Stimulated activated CD4-positive, alpha-beta T cell treated with anti-CD3 and anti-CD28 coated beads, TNF-alpha, amount 100 ng/mL, for 24 hours (primary cell): ENCODE measurements at places on chromosomes 2 and 18.
A peak's percentile ranks its signal among the peaks of the same experiment; 100 is the strongest.

- no peak for DNase-seq
Observed at GRCh38 chr2:207337234-207338219, 171.8 kb upstream of the KLF7 start.

GRCh38 chr2:232405943-232406510, 617 bp upstream of the ALPG start:
- no peak for DNase-seq

- no peak for DNase-seq
Observed at GRCh38 chr2:100703213-100703612, 116.7 kb upstream of the NPAS2 start.

GRCh38 chr2:143525402-143525860, 396.2 kb downstream of the ARHGAP15 start:
- DNase-seq: no peak

GRCh38 chr2:198517976-198518375, 713.6 kb downstream of the PLCL1 start:
- no peak for DNase-seq

GRCh38 chr2:29643196-29643595, 278.2 kb downstream of the ALK start:
- DNase-seq: no peak

GRCh38 chr2:230924470-230925341, at the start of gene GPR55:
Gene GPR55, minus strand, starts transcription at chr2:230925242. Its CDS starts 14,280 bp downstream, at chr2:230910962.
- peak; percentile 86 for DNase-seq

DNA sequence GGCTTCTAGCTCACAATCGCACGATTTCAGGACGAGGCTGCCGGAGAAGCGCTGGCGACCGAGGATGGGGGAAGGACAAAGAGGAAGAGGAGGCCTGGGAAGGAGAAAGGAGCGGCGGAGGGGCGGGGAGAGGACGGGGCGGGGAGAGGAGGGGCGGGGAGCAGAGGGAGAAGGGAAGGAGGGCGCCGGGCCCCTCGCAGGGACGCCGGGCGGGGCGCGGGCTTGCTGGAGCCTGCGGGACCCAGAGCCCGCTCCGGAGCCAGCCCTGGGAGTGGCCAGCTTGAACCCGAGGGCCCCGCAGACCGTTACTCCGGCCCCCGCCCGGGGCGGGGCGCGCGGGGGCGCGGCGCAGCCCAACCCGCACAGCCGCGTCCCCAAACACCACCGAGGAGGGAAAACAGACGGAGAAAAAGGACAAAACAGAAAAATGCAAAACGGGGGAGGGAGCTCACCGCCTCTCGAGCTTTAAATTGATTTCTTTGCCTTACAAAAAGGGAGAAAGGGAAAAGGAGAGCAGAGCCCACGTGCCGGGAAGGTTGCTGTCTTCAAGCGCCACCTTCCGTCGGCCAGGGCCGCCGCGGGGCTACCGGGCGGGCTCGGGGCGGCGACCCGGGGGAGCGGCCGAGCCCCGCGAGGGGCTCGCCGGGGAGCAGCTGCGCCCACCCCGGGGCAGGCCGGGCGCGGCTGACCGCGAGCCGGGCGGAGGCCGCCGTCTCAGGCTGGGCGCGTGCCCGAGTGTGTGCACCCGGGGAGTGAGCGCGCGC, 781 bp upstream of the SOX11 start:
- no peak for DNase-seq

DNA sequence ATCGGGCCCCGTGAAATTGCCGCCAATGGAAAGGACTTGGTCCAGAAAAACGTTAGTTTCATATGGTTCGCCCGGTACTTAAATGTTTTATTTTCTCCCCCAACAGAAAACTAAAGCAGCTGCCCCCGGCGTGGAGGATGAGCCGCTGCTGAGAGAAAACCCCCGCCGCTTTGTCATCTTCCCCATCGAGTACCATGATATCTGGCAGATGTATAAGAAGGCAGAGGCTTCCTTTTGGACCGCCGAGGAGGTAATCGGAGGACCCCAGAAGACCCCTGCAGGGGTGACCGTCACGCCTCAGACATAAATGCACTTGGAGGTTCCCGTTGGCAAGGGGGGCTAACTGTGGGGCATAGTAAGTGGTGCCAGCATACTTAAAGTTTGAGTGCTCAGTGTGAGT, 742 bp downstream of the RRM2 start:
- DNase-seq: no peak

GRCh38 chr2:153106802-153107477, 371.6 kb downstream of the RPRM start:
- no peak for DNase-seq

DNA sequence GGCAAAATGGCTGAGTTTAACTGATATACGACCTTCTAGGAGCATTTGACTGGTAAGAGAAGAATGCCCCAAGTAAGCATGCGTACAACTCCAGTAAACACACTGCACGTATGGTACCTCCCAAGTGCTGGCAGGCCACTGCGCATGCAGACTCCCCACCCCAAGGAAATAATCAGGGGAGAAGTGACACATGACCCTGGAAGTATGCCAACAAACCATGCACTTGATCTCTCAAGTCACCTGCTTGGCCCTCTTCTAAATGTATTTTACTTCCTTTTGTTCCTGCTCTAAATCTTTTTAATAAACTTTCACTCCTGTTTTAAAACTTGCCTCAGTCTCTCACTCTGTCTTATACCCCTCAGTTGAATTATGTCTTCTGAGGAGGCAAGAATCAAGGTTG, 129.8 kb upstream of the COL5A2 start:
- DNase-seq: no peak

- DNase-seq: no peak
Observed at GRCh38 chr18:24793742-24794141, 333.3 kb downstream of the HRH4 start.

GRCh38 chr2:118925476-118925875, 16.5 kb upstream of the MARCO start:
- DNase-seq: no peak

DNA sequence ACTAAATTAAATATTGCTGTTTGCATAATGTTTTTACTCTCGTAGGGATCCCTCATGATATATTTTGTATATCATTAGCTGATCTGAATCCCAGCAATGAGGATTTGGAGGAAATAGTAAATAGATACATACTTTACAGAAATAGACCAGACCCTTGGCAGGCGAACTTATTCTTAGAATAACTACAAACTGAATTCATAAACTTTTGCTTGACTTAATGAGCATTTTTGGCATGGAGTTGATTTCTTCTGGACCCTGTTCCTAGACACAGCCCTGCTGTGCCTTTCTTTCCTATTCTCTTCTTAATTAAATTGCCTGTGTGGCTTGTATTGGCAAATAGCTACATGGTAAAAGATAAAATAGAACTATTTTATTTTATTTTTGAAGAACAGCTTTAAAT, 145.9 kb downstream of the GREB1L start:
- no peak for DNase-seq

DNA sequence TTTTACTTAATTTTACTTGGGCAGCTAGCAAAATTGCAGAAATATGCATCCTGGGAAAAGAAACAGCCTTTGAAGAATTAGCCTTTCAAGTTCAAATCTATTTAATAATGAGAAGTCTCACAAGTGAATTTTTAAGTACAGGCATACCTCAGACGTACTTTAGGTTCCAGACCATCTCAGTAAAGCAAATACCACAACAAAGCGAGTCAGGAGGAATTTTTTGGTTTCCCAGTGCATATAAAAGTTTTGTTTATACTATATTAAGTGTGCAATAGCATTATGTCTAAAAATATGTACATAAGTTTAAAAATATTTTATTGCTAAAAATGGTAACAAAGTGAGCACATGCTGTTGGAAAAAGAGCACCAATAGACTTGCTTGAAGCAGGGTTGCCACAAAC, 50.8 kb upstream of the TWSG1 start:
- no peak for DNase-seq

GRCh38 chr2:142944264-142944663, 66.8 kb downstream of the KYNU start:
- no peak for DNase-seq

GRCh38 chr18:77181950-77182707, 49.5 kb upstream of the MBP start:
- DNase-seq: no peak

GRCh38 chr2:121006743-121007489, 271.2 kb downstream of the GLI2 start:
- DNase-seq: no peak

- DNase-seq: peak; percentile 63
Observed at GRCh38 chr18:45690975-45691815, 32.8 kb upstream of the SLC14A1 start.

- no peak for DNase-seq
Observed at GRCh38 chr2:115569547-115569946, 1127.1 kb downstream of the DPP10 start.

GRCh38 chr18:58624011-58624410, 4.9 kb downstream of the ALPK2 start:
- DNase-seq: no peak

- DNase-seq: no peak
Observed at GRCh38 chr2:207394812-207395534, 134.8 kb upstream of the CREB1 start.

- no peak for DNase-seq
Observed at GRCh38 chr2:108378851-108379250, 1.1 kb downstream of the SULT1C4 start.

DNA sequence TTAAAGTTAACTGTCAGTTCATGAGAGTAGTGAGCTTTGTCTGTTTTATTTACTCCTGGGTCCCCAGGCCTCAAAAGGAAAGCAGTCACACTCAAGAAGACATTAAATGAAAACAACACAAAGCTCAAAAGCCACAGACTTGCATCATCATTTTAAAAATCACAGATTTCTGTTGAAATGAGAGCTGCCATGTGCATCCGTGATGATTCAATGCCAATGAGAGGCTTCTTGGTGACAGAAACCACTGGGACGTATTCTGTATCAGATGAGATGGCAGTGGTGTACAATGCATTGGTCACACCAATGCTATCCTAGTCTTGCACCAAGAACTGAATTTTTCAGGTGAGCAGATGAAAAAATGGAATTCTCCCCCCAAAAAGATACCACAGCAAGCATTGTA, 204.8 kb downstream of the ANAPC1 start:
- DNase-seq: no peak

GRCh38 chr2:161898633-161899032, 175.4 kb downstream of the DPP4 start:
- no peak for DNase-seq

DNA sequence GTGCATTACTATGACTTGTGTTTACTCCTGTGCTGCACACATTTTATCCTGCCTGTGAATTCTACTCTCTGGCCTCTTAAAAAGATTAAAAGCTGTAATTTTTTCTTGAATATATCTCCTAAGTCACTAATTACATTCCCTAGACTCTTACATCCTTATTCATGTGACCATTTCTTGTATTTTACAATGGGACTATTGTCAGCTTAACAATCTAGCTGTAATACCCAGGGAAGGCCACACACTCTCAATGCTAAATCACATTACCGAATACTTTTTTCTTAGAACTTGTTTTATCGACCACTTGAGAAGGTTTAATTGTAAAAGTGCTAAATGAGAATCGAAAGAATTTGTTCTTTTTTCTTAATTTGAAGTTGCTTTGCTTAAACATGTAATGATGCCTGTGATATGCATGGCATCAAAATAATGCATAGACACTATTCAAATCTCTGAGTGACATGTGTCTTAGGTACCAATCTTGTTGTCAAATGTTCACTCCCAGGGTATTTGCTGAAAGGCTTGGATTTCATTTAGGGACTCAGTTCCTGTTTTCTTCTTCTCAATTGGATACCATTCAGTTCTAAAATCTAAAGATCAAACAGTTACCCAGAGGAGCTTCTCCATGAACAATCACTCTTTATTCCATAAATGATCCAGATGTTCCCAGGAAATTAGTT, 498.5 kb downstream of the DPP10 start:
- no peak for DNase-seq

DNA sequence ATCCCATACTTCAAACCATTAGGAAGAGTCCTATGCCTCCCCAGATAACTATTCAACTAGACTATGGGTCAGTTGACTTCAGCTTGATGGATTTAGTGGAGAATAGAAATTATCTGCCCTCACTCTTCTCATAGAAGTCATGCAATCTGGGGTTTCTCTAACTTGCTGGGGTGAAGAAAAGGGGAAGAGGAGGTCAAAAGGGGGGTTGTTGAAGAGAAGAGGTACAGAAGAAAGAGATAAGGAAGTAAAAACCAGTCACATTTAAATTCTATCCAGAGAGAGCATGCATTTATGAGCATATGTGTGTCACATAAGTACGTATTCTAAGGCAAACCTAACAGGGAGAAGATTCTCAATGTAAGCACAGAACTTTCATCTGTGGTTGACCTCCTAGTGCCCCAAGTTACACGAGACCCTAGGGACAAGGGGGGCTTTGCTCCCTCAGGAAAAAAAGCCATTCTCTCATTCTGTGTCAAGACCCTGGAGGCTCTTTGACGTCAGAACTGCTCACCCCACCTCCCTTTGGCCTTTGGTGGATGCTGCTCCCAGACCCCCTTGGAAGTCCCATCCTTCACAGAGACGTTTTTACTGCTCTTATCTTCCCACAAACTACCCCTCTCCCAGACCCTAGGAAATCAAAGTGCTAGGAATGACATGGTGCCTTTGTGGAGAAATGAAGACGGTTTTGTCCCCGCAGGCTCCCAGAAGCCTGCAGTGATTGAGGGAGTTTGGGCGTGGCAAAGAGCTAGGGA, 236.8 kb upstream of the TNP1 start:
- no peak for DNase-seq
